ENCODE measurements at places on chromosomes 3 and 15.

DNA sequence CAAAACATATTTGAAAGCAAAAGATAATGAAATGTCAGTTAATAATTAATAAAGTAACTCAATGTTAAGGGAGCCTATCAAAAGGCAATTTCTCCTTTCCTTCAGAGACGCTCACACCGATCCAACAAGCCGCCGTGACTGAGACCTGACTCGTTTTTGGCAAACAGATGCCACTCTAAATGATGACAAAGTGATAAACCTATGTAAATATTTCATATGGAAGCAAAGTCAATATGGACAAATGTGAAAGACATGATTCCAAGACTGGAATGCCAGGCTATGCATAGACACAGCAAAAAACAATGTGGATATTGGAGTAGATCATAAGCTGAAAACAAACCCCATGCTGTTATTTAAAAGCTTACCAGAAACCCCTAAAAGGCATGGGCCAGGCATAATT lies 137.2 kb upstream of the SUCLG2 start:
- DNase-seq: no peak

DNA sequence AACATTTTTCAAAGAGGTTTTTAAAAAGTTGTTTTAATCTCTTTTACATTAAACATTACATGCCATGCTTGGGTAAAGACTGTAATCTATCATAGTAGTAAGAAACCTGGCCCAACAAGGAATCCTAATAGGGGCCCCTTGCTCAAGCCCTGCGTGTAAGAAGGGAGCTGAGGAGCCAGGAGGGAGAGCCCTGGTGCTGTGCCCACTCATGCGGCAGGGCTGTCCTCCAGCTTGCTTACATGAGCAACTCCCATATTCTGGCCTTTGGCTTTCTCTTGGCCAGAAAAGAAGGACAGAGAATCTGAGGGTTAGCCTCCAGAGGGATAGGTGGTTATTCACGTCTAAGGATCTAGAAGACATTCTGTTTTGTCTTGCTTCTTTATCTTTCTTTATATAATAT lies 49.8 kb downstream of the KBTBD12 start:
- no peak for DNase-seq

DNA sequence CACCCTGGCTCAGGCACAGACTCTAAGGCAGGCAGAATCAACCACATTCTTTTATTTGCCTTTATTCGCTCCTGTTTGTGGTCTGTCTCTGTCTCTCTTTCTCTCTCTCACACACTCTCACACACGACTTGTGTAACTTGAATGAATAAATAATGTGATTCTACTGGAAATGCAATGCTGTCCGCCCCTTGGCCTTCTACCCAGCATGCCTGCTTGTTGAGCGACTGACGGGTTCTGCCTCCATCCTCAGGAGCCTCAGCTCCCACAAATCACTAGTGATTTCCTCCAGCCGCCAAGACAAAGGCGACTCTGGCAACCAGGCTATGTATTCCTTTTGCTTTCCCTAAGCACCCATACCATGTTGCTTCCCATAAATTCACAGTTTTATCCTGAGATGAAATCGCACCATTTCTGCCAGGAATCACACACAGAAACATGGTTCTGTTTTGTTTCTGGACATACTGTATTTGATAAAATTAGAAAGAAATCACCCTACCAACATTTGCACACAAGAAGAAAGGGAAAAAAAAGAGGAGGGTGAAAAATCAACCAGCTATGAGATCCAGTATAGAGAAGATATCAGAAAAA lies 460.8 kb downstream of the MAGI1 start:
- DNase-seq: no peak

DNA sequence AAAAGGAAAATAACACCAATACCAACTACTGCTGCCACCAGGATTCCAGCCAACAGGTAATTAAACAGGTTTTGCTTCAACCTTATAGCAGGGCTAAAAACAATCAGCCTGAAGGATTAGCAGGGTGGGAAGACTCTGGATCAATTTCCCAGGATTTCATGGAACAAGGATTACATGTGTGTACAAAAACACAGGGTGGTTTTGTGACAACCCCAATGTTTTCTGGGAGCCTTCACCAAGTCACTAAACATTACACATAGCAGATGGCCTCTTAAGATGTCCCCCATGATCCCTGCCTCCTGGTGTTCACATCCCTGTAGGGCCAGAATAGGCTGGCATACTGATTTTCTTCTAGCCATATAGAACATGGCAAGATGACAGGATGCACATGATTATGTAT lies 42.8 kb upstream of the ARHGEF3 start:
- no peak for DNase-seq

DNA sequence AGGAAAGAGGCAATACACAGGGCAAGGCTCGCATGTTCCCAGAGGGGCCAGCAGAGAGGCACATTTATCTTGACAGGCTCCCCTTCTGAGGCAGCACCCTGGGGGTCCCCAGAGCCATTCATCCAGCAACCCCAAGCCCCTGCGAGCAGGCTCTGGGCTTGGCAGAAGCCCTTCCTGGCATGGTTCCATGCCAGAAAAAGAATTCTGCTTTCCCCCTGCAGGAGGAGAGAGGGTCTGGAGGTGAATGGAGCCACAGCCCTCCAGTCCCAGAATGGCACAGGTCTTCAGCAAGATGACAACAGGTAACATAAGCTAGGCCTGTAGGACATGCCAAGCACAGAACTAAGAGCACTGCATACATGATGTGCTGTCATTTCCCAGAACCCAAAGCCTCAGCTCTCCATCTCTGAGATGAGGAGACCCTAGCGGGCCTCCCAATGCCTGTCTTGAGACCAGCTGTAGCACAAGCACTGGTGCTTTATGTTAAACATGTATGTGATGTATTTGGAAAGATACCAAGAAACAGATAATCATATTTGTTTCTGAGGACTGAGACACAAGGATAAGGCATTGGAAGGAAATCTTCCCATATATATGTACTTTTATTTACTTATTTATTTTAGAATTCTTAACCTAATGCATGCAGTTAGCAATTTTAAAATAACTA lies 121.6 kb downstream of the ALDH1A2 start:
- no peak for DNase-seq

GRCh38 chr3:120425572-120426250 lies 25.1 kb downstream of the FSTL1 start:
- no peak for DNase-seq

DNA sequence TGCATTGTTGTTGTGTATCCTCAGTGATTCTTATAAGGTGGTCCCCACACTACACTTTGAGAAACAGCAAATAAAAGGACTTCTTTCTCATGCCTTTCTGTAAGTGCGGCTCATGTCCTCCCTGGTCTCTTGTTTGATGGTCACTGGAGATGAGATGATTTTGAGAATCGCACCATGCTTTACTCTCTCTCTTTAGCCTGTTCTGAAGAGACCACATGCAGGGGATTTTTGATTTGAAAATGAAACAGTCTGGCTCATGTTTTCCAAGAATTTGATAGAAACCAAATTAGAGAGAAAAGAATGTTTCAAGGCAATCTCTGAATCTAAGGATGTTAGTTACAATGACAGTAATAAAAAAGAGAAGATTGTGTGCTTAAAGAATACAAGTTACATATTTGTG lies 18.0 kb downstream of the CLDN11 start:
- no peak for DNase-seq

DNA sequence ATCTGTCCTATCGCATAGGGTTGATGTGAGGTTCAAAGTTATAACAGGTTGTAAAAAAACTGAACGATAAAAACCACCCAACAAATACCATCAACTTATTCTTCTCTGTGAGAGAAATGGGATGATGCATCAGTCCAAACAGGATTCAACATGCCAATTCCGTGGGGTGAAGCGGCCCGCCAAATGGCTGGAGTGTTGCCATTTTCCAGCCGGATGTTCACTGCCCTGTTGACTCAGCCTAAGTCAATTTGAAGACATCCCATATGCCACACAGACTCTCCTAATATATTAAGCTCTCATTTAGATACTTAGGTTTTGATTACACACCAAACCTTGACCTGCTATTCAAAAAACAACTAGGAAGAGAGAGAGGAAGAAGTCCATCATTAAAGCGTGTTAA lies 311.1 kb downstream of the VPS13C start:
- no peak for DNase-seq

GRCh38 chr3:13266005-13266404 lies 154.1 kb downstream of the NUP210 start:
- DNase-seq: no peak

DNA sequence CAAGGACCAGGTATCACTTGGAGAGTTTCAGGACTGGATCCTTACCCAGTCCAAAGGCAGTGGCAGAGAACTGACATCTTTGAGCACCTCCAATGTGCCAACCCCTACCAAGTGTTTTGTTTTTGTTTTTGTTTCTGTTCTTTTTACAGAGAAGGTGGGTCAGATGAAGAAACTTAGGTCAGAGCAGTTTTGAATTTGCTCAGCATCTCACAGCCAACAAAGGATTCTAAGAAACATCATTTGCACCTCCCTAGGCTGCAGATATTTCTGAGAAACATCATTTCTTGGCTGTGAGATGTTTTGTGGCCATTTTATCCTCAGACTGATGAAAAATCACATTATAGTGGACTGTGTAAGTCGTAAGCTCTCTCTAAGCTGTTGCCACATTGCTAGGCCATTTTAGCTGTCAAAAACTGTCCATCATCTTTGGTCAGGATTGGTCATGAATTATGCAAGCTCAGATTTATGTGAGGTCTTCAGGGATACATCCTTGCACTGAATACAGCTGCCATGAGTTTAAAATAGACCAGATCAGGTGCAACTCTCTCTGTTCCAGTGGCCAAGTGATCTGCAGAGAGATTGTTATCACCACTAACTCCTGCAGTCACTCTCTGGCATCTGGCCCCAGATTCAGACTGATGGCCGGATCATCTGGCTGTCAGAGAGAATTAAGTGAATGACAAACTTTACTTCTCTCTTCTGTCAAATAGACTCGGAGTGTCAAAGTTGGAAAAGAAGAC lies 341.5 kb downstream of the EPHB1 start:
- DNase-seq: no peak

GRCh38 chr3:148938306-148938705 lies 53.0 kb upstream of the GYG1 start:
- DNase-seq: no peak

- no peak for DNase-seq
Measured at GRCh38 chr15:22903961-22904534, 65.6 kb downstream of the NIPA2 start.

DNA sequence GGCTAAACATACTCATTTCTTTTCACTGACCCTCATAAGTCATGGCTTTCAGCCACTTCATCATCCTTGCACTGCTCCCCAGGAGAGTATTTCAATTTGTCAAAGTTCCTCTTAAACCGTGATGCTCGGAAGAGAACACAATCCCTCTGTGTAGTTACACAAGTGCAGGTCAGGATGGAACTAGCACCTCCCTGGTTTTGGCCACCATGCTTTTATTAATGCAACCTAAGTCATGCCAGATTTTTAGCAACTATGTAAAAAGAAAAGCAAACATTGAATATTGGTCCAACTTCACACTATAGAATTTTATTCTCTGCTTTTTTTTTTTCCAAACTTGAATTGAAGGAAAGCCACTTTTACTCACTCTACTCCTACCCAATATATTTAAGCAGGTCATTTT lies 45.2 kb downstream of the CNTN6 start:
- no peak for DNase-seq

DNA sequence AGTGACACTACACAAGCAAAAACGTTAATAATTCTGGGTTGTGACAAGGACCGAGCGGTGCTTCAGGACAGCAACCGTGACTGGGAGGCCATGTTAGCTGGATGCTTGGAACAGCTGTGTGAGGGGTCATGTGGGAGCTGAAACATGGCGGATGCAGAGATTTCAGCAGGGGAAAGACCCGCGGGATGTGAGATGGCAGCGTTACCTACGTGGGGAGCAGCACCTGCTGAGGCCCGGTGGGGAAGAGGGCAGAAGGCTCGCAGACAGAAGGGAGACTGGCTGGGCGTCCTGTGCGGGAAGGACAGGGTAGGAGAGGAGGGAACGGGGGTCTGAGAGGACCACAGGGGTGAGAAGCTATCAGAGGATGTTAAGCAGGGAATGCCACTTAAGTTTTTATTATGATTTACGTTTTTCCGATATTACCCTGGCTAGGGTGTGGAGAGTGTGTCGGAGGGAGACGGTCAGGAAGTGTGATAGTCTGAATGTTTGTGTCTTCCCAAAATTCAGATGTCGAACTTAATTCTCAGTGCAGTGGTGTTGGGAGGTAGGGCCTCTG lies 228.8 kb upstream of the LYSMD4 start:
- DNase-seq: no peak

- no peak for DNase-seq
Measured at GRCh38 chr15:94395640-94396039, 164.3 kb downstream of the MCTP2 start.

GRCh38 chr15:69798481-69799250 lies 299.1 kb downstream of the TLE3 start:
- DNase-seq: no peak

DNA sequence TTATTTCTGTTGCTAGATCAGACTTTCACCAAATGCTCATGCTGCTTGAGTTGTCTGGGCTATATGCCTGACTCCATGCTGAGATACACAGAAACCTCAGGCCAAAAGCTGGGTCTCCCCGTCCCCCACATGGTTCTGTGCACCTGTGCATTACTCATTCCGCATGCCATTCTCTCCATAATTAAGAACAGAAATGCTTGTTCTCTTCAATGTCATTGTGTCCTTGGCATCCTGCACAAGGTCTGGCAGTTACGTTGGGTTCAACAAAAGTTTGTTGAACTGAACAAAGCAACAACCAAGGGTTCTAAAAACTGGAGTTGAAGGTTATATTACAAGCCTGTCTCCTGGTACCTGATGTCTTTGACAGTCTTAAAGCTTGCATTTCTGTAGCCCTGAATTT lies 177.5 kb downstream of the FNDC3B start:
- DNase-seq: no peak

All from B cell (primary cell).